ENCODE measurements at places on chromosomes 5 and 9.

- no peak for DNase-seq
These were observed 63.4 kb downstream of the RXRA start for GRCh38 chr9:134389642-134390041.

- DNase-seq: no peak
These were observed 556 bp downstream of the PCDHGC3 start for GRCh38 chr5:141476132-141476911.

DNA sequence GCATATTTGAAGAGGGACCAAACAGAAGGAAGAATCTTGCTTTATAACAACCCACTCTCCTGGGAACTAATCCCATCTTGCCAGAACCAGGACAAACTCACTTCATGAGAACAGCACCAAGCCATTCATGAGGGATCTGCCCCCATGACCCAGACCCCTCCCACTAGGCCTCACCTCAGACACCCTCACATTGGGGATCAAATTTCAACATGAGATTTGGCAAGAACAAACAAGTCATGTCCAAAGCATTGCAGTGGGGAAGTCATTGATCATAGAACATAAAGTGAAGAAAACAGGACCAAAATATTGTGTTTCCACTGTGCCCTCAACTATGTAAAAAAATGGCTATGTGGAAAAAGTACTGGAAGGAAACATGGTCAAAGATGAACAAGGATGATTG, 43.9 kb downstream of the MAP1B start:
- no peak for DNase-seq

DNA sequence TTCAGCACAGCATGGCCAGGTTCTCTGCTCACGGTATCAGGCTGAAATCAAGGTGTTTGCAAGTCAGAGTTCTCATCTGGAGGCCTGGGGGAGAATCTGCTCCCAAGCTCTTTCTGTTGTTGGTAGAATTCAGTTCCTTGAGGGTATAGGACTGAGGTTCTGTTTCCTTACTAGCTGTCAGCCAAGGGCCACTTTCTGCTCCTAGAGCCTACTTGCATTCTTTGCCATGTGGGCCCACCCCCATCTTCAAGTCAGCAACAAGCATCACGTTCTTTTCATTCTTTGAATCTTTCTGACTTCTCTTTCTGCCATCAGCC, 7.4 kb upstream of the CDC42SE2 start:
- no peak for DNase-seq

DNA sequence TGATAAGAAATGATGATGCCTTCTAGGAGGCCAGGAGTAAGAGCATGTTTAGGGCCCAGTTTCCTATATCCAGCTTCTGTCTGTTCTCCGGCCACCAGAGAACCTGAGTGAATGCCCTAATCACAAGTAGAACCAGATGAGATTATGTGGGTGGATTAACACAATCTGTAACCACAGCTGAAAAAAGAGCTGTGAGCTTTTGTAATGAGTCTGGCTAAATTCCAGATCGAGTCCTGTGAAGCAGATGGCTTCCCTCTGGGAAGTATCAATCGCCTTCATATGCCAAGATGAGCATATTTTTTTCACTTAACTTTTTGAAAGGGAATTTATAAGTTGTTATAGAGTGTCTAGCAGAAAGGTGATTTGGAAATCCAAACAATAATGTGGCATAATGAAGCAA, 99.8 kb downstream of the NNT start:
- DNase-seq: no peak

- no peak for DNase-seq
These were observed 79.2 kb downstream of the FREM1 start for GRCh38 chr9:14831074-14831473.

- no peak for DNase-seq
These were observed 86.5 kb upstream of the CCDC112 start for GRCh38 chr5:115382989-115383388.

- no peak for DNase-seq
These were observed 216.4 kb upstream of the MAP3K1 start for GRCh38 chr5:56598941-56599340.

DNA sequence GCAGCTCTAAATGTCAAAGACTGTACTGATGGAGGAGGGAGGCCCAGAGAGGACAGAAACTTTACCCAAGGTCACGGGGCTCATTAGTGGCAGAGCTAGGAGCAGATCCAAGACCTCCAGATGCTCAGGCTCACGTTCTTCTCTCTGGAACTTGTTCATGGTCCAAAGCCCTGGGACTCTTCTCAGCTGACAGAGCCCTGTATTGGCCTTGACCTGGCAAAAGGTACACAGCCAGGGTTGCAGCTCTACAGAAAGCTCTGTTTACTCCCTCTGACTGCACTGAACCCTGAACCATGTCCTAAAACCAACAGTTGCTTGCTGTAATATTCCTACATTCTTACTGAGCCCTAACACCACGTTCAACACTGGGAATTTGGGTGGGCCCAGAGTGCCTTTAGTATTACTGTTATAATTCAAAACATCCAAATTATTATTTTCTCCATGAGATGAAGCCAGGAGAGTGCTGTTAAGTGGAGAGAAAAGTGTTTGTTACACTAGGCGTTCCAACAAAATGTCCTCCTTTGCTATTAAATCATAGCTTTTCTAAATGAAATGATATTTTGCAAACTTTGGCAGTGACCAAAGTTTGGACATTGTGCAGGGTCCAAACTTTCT, 602.4 kb upstream of the CLINT1 start:
- no peak for DNase-seq

- DNase-seq: no peak
These were observed 506.9 kb downstream of the TLE1 start for GRCh38 chr9:81182431-81182830.

GRCh38 chr5:140595538-140596300, 31.1 kb downstream of the SLC35A4 start:
- peak; percentile 40 for DNase-seq

DNA sequence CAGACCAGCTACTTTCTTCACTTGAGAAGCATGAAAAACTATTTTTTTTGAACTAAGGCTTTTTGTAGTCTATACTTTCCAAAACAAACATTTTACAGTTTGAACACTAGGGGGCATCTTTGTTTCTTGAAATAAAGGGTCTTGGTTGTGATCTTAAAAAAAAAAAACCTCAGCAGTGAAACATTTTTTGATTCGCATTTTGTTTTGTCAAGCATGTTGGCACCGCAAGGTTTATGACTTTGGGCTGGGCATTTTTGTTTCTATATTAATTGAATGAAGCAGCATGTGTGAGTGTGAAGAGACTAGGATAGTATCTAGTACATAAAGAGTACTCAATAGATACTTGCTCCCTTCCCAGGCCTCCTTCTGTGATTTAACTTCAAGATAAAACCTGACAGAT, 31.6 kb upstream of the ACOT12 start:
- DNase-seq: peak; percentile 30

- no peak for DNase-seq
These were observed 140.4 kb downstream of the AUH start for GRCh38 chr9:91221332-91221731.

- no peak for DNase-seq
These were observed 138.1 kb downstream of the MYO10 start for GRCh38 chr5:16797951-16798350.

GRCh38 chr5:24365406-24365805, 279.4 kb downstream of the CDH10 start:
- no peak for DNase-seq

DNA sequence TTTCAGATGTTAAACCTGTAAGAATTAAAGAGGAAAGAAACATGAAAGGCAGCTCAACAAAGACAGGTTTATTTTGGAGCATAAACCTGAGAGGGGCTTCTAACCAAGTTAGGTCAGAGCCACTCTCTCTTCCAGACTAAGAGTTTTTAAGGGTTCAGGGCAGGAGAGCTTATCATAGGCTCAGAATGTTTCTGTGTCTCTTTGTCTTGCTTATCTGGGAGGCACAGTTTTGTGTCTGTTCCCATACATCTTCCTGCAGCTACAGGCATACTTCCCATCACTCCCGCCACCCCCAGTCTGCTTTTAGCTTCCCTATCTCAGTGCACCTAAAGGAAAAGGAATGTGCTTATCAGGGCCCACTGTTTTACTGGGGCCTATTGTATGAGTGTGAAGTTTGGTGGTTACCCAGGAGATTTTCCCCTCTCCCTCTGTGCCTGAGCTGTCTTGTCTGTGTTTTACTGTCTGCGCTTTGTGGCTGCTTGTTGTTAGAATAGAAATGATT, 21.9 kb downstream of the CD14 start:
- no peak for DNase-seq

DNA sequence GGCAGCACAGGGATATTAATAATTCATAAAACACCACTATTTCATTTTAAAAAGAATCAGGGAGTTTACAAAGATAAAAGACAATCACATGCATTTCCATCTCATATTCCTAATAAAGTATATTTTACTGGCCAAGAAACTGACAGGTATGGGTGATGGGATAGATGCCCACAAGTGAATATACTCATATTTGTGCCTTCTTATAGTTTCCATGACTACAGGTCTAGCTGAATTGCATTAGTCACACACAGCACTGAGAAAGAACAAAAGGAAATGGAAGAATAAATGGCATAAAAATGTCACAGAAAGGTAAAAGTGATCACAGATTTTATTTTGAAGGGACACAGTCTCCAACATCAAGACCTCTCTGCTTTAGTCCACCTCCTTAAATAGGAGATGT, 193.5 kb downstream of the PLK2 start:
- DNase-seq: no peak

DNA sequence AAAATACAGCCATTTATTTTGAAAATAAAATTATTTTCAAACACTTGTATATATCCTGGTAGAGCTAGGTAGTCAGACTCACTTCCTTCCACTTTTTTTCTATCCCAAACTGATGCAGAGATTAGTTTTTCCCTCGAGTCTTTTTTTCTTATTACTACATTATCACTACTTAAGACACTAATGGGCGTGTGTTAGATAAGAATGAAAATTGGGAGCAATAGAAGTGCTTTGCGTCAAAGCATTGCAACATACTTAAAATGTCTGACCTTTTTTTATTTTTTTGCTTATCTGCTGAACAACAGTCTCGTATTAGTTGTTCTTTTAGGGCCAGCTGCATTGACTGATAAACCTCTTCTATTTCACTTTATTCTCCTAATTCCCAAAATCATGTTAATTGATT, 1278.7 kb downstream of the CDH12 start:
- no peak for DNase-seq

- DNase-seq: no peak
These were observed 11.7 kb downstream of the DNM1 start for GRCh38 chr9:128214571-128215490.

DNA sequence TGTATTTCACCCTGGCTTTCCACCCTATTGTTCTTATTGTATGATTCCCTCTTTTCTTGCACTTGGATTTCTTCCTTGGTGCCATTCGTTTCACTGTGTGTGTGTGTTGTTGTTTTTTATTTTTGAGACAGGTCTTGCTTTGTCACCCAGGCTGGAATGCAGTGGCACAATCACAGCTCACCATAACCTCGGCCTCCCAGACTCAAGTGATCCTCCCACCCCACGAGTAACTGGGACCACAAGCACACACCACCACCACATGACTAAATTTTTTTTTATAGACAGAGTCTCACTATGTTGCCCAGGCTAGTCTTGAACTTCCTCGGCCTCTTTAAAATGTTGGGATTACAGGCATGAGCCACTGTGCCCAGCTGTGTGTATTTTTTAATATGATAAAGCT, 72.0 kb downstream of the MLLT3 start:
- DNase-seq: no peak

DNA sequence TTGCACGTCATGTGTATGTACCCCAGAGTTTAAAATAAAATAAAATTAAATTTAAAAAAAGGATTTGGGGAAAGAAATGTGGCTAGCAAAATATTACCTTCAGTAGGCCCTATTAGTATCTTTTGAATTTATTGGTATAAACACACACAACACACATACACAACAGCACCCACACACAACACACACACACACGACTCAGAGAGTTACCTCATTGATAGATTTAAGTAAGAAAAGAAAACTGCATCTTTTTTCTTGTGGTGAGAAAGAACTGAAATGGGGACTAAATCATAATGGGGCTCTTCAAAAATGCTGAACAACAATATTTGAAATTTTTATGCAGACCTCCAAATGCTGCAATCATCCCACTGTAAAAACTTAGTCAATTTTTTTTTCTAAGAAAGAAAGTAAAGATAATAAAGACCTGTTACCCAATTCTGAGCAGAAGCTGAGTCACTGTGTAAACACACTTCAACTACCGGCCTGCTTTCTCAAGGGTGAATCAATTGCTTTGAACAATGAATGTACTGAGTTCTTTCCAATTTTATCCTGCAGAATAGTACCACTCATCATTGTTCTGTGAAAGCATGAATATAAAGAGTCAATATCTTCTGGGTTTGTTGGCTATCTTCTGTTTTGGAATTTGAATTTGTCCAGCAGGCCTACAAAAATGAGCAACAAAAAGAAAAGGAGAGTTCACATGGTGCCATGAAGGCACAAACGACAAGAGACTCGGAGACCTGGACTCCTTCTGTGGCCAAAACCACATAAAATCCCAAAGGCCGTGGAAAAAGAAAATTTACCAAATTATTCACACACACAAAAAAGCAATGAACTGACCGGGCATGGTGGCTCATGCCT, 57.9 kb upstream of the CCNG1 start:
- peak; percentile 2 for DNase-seq

DNA sequence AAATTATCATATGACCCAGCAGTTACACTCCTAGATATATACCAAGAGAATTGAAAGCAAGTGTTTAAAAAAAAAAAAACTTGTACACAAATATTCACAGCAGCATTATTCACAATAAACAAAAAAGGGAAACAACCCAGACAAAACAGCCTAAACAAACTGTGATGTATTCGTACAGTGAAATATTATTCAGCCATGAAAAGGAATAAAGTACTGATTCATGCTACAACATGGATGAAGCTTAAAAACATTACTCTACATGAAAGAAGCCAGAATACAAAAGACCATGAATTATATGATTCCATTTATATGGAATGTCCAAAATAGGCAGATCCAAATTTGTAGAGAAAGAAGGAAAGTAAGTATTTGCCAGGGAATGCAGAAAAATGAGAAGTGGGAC, 161.1 kb downstream of the CWC27 start:
- DNase-seq: no peak

DNA sequence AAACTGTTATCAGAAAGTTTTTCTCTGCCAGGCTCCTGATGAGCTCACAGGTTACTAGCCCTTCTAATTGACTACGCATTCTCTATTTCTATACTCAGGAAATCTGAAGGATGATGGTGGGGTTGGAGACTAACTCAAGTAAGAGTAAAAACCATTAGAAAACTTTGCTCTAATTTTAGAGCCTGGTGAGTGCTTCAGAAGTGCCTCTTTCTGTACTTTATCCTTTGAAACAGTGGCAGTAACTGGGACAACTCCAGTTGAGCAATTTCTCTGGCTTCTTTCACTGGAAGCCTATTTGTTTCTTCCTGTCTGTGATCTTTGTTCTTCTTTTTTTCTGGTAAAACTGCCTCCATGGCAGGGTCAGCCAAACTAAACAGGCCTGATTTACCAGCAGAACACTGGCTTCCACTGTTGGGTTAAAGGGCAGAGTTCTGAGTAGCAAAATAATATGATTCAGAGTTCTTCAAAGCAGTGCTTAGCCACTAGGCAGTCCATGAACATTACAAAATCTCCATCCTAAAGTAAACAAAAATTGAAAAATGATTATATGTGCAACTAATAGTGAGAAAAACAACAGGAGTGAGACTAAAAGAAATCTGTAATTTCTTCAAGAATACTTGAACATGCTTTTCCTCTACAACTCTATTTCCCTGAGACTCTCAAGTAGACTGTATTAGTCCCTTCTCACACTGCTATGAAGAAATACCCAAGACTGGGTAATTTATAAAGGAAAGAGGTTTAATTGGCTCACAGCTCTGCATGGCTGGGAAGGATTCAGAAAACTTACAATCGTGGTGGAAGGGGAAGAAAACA, 79.8 kb downstream of the MROH2B start:
- no peak for DNase-seq

All from NCI-H345 (cell line).